ENCODE measurements at places on chromosomes 5 and 9.

- no peak for DNase-seq
Observed at GRCh38 chr5:77397686-77398292, 94.3 kb downstream of the WDR41 start.

GRCh38 chr9:77987081-77987656 lies 44.4 kb downstream of the GNAQ start:
- DNase-seq: no peak

DNA sequence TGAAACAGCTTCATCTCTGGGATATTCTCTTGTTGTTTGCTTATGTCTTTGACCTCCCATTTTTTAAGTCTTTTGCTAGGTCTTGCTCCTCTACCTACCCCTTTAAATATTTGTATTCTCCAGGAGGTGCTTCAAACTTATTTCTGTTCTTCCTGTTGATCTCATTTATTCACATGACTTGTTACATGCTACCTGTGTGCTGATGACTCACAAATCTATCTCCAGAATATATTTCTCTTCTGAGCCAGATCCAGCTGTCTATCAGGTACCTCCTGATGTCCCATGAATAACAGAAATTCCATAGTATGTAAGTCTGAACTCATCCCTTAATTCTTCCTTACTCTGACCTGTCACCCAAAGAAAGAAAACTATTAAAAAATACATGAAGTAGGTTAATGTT lies 11.0 kb downstream of the NIPBL start:
- no peak for DNase-seq

- no peak for DNase-seq
Observed at GRCh38 chr9:95118596-95118995, 198.9 kb downstream of the FANCC start.

- DNase-seq: no peak
Observed at GRCh38 chr9:117182046-117182445, 232.8 kb downstream of the ASTN2 start.

GRCh38 chr9:113523421-113524141 lies 60.1 kb downstream of the RGS3 start:
- DNase-seq: peak; percentile 75

GRCh38 chr9:134360897-134361296 lies 34.6 kb downstream of the RXRA start:
- DNase-seq: no peak

- DNase-seq: no peak
Observed at GRCh38 chr9:92607773-92608172, 62.2 kb downstream of the IPPK start.

DNA sequence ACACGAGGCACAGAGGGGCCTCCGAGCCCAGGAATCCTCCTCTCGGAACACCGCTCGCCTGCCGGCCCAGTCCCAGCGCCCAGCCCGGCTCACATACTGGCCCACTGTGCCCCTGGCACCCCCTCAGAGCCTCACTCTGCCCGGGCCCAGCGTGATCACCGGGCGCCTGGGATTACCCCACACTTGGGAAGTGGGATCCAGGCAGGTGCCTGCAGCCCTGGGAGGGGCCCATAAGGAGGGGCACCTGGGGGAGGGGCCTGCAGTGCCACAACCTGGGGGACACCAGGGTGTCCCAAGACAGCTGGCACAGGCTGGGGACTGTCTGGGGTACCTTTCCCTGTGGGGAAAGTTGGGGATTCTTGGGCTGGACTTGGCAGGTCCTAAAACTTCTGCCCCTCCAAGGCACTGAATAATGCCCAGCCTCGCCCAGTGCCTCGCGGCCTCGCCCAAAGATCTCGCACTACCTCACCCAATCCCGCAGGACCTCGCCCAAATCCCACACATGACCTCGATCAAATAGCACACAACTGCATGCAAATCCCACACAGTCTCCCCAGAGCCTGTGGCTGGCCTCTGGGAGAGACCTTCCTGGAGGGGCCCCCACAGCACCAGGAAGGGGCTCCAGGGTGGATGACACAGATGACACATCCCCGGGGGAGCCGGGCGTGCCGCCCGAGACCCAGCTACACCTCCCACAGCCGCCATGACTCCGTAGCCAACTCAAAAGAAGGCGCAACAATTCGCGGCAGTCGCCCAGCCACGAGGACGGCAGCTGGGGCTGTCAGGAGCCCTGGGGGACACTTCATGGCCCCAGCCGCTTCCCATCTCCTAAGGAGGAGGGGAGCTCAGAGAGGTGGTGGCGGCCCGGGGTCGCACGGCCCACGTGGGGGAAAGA lies 13.7 kb downstream of the NOTCH1 start:
- no peak for DNase-seq

DNA sequence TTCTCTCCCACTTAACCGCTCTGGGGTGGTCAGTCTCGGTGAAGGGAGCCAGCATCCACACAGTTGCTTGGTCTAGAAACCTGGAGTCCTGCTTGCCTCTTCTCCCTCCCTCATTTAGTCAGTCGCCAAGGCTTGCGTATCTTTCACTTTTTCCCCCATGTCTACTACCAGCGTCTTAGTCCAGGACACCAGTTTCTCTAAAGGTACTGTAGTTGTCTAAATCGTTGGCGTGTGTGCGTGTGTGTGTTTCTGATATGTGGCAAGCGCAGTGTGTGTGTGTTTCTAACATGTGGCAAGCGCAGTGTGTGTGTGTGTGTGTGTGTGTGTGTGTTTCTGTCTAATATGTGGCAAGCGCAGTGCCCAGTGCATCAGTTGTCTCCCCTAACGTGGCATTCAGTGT lies 641 bp downstream of the ATP6V1G1 start:
- DNase-seq: no peak

DNA sequence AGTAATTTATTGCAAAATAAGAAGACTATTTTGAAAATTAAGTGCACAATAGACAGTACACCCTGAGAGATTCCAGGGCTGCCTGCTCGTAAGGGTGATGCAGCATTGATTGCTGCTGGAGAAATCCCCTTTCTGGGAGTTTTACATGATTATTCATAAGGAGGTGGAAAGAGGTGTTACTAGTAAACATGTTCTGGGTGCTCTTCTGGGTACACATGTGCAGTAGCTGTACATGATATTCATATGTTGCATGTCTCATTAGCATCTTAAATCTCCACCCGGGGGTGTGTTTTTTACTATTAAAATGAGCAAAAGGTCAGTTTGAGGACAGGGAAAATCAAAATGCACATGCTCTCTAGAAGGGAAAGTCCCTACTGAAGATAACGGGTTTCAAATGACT lies 264.8 kb downstream of the CDK5RAP2 start:
- DNase-seq: no peak

GRCh38 chr5:123950701-123951581 lies 439.0 kb downstream of the CSNK1G3 start:
- no peak for DNase-seq

DNA sequence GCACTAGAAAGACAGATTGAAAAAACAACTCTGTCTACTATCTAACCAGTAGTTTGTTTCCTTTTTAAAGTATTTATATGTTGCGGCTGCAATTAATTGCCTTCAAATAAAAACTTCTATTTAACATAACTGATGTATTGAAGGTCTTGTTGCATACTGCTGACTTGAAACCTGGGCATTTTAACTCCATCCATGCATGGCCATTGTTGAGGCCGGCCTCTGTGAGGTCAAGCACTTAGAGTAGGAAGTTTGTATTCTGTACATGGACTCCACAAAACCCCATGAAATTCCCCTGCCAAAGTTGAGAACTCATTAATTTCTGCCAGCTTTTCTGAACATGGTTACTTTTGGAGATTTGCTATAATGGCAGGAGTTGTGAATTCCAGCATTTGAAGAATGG lies 150.6 kb downstream of the GAS1 start:
- DNase-seq: no peak

DNA sequence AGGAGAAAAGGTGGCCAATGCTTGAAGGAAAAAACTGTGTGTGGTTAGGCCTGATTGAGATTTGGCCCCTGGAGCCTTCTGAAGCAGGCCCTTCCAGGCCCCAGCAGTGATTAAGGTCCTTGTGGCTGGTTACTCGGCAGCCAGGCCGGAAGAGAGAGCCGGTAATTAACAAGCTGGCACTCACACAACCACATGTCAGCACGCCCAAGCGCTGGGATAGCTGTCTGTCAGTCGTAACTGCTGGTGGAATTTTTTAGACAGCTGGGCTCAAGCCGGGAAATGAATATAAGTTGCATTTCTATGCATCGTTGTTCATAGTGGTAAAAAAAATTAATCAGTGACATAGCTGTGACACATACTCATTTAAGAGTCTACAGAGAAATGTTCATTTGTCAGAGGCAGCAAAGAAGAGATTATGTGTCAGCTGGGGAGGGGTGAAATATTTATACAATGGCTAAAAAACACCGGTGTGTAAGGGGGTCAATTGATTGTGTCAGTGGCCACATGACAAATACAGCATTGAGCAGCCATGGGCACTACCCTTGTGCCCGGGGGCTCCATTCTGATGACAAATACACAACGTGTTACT lies 13.7 kb upstream of the ARAP3 start:
- no peak for DNase-seq

DNA sequence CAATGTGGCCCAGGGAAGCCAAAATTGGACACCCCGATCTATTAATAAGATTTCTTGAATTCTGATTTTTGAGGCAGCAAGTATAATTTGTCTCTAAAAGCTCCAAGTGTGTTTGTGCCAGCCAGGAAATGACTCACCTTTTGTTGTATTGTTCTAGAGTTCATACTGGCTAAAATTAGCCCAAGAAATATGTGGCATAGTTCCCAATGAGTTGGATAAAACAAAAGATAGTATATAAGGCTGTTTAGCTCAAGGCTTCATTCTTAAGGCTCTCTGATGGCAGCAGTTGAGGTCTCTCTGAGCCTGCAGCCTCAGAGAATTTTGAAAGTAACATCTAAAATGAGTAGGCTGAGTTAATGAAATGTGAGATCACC lies 21.6 kb downstream of the HMGXB3 start:
- DNase-seq: no peak

- DNase-seq: no peak
Observed at GRCh38 chr9:87063246-87063645, 115.9 kb upstream of the GAS1 start.

DNA sequence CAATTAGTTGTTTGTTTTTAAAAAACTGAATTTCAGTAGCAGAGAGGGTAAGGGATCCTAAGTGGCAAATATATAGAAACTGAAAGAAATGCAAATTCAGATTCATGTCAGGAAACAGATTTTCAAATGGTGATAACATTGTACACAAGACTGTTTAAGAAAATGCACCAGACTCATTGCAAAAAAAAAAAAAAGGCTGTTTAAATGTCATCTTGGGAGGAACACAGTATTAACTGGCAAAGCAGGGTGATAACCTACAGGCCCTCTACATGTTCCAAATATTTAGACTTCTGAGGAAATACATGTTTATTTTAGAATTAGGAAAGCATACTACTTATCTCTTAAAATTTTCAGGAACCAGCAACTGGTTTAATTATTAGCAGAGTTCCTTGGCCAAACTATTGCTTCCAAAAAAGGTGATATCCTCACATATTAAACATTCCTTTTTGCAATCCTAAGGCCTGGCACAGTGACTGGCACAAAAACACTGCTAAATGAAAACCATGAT lies 114.5 kb downstream of the TSSK1B start:
- no peak for DNase-seq

GRCh38 chr5:68178579-68178978 lies 37.0 kb upstream of the PIK3R1 start:
- DNase-seq: no peak

- DNase-seq: no peak
Observed at GRCh38 chr5:54756301-54756700, 229.1 kb downstream of the ESM1 start.

DNA sequence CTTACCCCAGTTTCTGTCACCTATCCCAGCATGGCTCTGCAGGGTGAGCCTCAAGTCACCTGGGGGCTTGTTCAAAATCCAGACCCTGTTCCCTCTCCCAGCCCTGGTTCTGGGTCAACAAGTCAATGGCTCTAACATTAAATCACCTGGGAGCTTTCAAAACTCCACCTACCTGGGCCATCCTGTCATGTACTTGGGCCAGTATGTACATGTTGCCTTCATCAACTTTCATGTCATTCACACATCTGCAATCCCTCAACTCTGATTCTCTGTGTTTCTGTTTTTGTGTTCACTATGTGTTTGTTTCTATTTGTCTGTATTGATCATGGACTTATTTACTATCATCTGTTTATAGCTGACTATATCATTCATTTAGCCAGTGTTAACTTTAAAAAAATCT lies 2.1 kb upstream of the SH3GLB2 start:
- DNase-seq: no peak

GRCh38 chr5:71475788-71476384 lies 20.4 kb downstream of the BDP1 start:
- peak; percentile 52 for DNase-seq

DNA sequence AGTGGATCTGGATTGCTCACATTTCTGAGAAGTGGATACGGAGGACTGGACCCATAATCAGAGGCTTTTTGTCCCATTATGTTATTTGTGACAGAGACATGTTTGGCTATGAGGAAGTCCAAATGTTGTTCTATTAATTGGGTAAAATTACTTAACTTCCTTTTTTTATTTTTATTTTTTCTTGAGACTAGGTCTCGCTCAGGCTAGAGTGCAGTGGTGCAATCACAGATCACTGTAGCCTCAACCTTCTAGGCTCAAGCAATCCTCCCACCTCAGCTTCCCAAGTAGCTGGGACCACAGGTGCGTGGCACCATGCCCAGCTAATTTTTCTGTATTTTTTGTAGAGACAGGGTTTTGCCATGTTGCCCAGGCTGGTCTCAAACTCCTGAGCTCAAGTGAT lies 11.9 kb upstream of the PGGT1B start:
- peak; percentile 19 for DNase-seq

- DNase-seq: no peak
Observed at GRCh38 chr5:32687499-32687831, 23.7 kb upstream of the NPR3 start.

DNA sequence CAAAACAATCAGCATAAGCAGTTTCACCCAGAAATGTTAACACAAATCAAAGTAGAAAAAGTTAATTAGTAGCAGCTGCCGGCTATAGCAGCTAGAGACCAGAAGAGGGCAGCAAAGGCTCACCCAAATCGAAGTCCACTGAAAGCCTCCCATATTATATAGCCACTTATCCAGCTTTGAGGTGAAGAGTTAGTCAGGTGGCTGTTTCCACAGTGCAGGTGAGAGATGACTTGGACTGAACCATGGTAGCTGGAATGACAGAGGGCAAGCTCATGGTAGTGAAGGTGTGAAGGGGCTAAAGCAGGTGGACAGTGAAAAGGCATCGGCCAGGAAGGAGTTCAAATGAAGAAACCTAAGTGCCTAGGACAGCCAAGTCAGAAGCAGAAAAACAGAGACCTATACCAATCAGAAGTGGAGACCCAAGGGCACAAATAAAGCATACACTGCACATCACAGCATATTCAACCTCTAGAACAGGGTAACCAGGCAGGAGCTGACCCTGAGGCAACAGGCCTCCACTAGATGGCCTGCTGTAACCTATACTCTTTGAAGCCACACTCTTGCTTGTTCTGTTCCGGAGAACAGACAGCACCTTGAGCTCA lies 7.2 kb upstream of the RNF38 start:
- DNase-seq: peak; percentile 63

- DNase-seq: no peak
Observed at GRCh38 chr5:152942633-152943336, 537.7 kb upstream of the NMUR2 start.

- DNase-seq: no peak
Observed at GRCh38 chr5:2110137-2110933, 227.6 kb upstream of the IRX4 start.

- DNase-seq: no peak
Observed at GRCh38 chr9:34250721-34251120, 71.9 kb downstream of the UBAP1 start.
